ENCODE measurements at places on chromosomes 2 and 18. TPM values are rescaled to one million over a fixed set of nuclear protein-coding genes. Genes with fewer than 3 reads are reported as not detected.

Gene RUFY4
- total RNA-seq, result not detected

Gene POU3F3
- total RNA-seq, result 1.0 TPM

Gene EHD3
- 9.8 TPM for total RNA-seq

Gene NTSR2
- total RNA-seq, result not detected

Gene MYO3B
- not detected for total RNA-seq

Gene ZNF24
- total RNA-seq, result 34.7 TPM

Gene CNPPD1
- total RNA-seq, result 30.2 TPM

Gene LIMS4
- 0.94 TPM for total RNA-seq

Gene CACNB4
- 0.12 TPM for total RNA-seq

Gene TRIM54
- not detected for total RNA-seq

Gene FTCDNL1
- 0.25 TPM for total RNA-seq

Gene RND3
- total RNA-seq, result 187 TPM

Gene PROM2
- total RNA-seq, result 2.9 TPM

Gene GRHL1
- 3.2 TPM for total RNA-seq

Gene CFAP210
- total RNA-seq, result not detected

Gene MC5R
- not detected for total RNA-seq

Gene ARHGEF33
- total RNA-seq, result 0.02 TPM

Gene USP37
- total RNA-seq, result 30.9 TPM

Gene CYP27C1
- total RNA-seq, result 0.96 TPM

Gene TCF23
- total RNA-seq, result not detected

Gene SOCS6
- 20.4 TPM for total RNA-seq

Gene TFCP2L1
- total RNA-seq, result 0.12 TPM

Gene CAMKMT
- total RNA-seq, result 6.2 TPM

Gene LOXHD1
- not detected for total RNA-seq

Gene DOCK10
- total RNA-seq, result 25.3 TPM

Gene NAT8
- total RNA-seq, result not detected

Gene NT5C1B
- not detected for total RNA-seq

Gene TDRD15
- total RNA-seq, result not detected

Gene SCN9A
- total RNA-seq, result 0.86 TPM

Gene CIDEA
- not detected for total RNA-seq

Gene IL36RN
- total RNA-seq, result not detected

Gene TOGARAM2
- not detected for total RNA-seq

Gene ASAP2
- total RNA-seq, result 17.2 TPM

Gene ALK
- 0.37 TPM for total RNA-seq

Gene LHCGR
- total RNA-seq, result not detected

Gene QPCT
- 62.5 TPM for total RNA-seq

Gene PRSS56
- not detected for total RNA-seq

Gene NT5DC4
- total RNA-seq, result not detected

Gene REG1B
- not detected for total RNA-seq

Gene HOXD9
- 0.57 TPM for total RNA-seq

Gene ECEL1
- not detected for total RNA-seq

Gene CYP26B1
- total RNA-seq, result 6.8 TPM

Gene CLEC4F
- total RNA-seq, result not detected

Gene CKAP2L
- 24.0 TPM for total RNA-seq

Gene SLC4A3
- total RNA-seq, result 2.6 TPM

Gene PSTPIP2
- 0.76 TPM for total RNA-seq

Measured in M059J (cell line).